Stimulated activated CD4-positive, alpha-beta T cell treated with anti-CD3 and anti-CD28 coated beads, TNF-alpha, amount 100 ng/mL, for 24 hours (primary cell): ENCODE measurements at places on chromosomes 5 and 9.

GRCh38 chr5:171961117-171961516 lies 45.3 kb downstream of the FBXW11 start:
- DNase-seq: peak; percentile 29

DNA sequence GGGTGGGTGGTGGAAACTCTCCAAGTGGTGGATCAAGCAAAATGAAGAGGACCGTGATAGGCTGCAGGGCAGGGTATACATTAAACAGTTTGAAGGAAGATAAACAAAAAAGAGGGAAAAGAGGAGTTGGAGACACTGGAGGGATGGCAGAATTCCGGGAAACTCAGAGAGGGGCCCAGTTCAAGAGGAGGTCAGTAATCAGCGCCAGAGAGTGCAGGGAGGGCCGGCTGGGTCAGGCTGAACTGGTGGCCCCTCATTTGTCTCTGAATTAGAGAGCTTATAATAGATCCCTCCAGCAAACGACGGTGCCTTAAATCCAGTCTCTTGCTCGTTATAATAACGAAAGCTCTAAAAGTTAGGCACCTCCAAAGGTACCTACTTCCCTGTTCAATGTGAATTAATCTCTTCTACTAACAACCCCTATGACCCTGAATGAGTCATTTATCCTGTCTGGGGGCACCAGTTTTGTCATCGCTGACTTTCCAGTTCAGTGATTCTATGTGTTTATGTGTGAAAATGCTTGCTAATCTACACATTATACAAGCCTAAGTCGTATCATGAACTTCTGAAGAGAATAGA lies 2.4 kb upstream of the ZSWIM6 start:
- DNase-seq: no peak

DNA sequence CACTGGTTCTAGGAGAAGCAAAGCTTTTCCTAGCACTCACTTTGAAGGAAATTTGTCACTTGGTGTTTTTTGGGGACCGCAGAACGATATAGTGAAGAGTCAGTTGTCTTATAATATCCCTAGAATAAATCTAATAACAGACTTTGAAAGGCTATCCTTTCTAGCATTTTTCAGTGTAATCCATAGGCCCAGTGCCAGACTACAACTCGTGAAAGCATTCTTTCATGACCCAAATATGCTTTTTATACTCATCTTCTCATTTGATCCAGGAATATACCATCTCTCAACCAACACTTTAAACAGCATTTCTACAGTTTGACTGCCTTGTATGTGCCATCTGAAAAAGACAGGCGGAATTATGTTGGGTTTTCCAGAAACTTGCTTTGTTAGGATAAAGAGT lies 104.0 kb downstream of the ERCC6L2 start:
- no peak for DNase-seq

- no peak for DNase-seq
Observed at GRCh38 chr9:99919930-99920329, 13.5 kb downstream of the STX17 start.

GRCh38 chr9:128565578-128565977 lies 13.2 kb downstream of the SPTAN1 start:
- no peak for DNase-seq

- DNase-seq: no peak
Observed at GRCh38 chr5:157594675-157595459, 19.3 kb upstream of the ADAM19 start.

DNA sequence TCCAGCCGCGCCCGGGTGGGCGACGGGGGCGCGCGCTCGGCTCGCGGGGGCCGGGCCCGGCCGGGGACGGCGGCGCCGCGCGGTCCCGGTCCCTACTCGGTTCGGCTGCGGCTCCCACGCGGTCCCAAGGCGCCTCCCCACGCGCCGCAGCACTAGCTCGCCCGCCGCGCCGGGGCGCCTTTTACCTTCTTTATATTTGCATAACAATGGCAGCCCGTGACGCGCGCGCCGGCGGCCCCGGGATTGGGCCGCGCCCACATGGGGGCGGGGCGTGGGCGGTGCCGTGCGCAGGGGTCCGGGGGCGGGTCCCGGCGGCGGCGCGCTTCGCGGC lies at the start of gene NRARP:
TSS of gene NRARP (minus strand) at position 154 of the 331 bp plus-strand sequence. CDS start 343 bp downstream, outside the sequence.
- DNase-seq: peak; percentile 83
